ENCODE measurements at places on chromosomes 1 and 21.
A peak's percentile ranks its signal among the peaks of the same experiment; 100 is the strongest.

GRCh38 chr1:186595969-186596368 lies 84.3 kb downstream of the PTGS2 start:
- no peak for DNase-seq

DNA sequence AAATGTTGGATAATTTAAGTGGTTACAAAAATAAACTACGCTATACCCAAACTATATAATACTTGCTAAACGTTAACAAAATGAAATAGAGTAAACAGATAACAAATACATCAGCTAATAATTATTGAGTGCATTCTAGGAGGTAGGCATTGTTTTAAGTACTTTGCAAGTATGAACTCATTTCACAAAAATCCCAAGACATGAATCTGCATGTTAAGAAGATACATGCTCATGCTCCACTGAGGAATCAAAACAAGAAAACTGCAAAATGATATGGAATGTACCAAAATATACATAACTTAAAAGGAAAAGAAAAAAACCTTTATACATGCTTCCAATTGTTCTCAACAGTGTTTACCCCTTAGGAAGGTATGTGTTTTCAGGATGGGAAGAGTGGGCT lies 2.5 kb downstream of the FRRS1 start:
- DNase-seq: no peak

GRCh38 chr1:203280061-203280460 lies 25.3 kb upstream of the BTG2 start:
- peak; percentile 12 for DNase-seq

GRCh38 chr1:117013309-117013858 lies 11.8 kb downstream of the CD101 start:
- DNase-seq: peak; percentile 44

DNA sequence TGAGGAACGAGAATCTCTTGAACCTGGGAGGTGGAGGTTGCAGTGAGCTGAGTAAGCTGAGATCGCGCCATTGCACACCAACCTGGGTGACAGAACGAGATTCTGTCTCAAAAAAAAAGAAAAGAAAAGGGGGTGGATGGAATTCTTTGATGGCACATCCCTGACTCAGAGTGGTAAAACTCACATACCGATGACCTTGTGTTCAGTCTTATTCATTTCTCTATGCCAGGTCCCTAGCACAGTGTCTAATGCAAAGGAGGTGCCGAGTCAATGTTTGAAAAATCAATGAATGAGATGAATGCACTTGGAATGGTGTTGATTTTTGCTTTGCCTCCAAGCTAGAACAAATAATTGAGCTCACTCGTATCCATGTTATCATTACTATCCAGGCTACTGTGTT lies 18.5 kb upstream of the FAM20B start:
- DNase-seq: no peak

DNA sequence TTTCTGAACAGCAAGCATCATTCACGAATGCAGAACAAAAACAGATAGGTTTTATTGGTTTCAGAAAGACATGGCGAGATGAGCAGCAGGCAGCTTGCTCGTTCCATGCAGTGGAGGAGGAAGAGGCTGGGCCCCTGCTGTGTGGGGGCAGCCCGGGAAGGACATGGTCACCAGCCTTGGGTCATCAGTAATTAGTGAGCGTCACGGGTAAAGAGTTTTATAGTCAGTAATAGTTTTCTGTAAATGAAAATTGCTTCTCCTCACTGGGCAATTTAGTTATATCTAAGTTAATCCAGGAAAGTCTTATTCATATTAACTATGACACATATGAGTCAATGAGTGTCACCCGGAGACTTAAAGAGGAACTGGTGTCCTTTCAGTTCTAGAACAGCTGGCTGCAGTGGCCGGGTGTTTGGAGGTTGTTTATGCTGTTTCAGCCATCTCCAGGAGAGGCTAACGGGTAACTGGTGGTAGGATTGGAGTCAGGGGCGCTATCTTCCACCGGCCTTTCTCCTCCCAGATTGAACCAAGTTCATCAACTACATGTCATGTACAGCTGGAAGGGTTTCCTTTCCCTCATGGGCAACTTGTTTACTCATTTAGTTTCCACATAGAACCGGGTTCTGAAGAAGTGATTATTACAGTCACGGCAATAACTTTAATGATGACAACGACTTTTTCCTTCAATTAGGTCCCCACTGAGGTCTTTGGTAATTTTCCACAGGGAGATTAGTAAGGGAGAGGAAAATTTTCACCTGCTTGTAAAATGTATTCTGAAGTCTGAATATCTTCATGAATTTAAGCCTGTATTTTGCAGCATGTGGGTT lies 34.6 kb upstream of the SLC45A1 start:
- no peak for DNase-seq

DNA sequence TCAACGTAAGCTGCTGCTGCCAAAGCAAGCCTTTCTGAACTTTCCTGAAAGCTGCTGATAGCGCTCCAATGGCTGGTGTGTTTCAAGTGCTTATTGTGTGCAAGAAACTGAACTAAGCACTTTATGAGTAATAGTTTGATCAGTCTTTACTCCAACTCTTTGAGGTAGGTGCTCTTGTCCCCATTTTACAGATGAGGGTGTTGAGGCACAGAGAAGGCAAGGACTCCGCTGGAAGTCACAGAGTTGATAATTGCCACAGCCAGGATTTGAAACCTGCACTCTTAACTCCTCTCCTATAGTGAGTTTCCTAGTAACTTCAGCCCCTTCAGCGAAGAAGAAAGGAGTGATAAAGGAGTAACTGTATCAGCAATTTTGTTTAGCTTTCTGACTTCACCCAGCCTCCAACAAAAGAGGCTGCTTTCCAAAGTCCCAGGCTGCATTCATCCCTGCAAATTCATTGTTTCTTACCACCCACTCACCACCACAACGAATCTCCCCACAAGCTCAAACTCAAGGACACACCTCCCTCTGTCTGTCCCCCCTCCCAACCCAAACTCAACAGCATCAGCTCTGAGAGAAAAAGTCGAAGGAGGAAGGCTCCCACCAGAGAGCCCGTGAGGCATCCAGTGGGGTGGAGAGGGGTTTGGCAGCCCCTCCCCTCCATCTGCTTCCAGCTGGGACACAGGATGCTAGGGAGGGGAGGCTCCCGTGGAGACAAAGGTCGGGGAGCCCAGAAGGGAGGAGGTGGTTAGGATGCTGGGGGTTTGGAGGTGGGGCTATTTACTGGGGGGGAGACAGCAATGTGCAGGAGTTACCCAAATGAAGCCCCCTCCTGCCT lies 139.6 kb downstream of the NAV1 start:
- DNase-seq: no peak

DNA sequence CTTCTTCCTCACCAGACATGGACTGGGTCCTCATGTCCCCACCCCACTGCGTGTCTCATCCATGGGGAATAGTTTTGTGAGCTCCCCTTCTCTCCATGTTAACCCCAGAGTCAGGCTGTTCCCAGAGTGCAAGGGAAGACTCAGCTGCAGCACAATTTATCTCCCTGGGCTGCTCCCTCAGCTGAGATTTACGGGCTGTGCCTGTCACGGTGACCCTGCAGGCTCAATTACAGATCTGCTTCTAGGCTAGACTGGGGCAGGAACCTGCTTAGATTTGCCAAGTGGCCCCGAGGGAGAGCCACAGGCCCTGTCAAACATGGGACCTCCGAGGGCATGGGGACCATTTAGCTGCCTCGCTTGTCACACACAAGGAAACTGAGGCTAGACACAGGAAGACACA lies 37.8 kb downstream of the CDCP2 start:
- no peak for DNase-seq

DNA sequence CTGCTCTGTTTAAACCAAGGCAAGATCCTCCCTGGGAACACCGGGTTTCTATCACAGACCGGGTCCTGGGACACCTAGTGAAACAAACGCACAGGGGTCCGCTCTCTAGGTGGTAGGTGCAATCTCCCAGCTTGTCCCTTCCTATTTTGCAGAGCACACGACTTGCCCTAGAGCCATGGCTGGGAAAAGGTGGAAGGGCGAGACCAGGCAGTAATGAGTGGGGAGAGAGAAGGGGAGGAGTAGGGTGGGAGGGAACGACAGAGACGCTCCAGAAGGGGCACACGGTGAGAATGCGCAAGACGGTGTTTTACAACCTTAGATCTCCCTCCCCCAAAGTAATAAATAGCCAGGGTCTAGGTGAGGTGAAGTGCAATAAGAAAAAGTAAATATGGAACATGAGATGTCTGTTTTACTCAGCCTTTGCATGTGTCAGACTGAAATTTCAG lies 9.3 kb upstream of the ARHGAP29 start:
- DNase-seq: no peak

DNA sequence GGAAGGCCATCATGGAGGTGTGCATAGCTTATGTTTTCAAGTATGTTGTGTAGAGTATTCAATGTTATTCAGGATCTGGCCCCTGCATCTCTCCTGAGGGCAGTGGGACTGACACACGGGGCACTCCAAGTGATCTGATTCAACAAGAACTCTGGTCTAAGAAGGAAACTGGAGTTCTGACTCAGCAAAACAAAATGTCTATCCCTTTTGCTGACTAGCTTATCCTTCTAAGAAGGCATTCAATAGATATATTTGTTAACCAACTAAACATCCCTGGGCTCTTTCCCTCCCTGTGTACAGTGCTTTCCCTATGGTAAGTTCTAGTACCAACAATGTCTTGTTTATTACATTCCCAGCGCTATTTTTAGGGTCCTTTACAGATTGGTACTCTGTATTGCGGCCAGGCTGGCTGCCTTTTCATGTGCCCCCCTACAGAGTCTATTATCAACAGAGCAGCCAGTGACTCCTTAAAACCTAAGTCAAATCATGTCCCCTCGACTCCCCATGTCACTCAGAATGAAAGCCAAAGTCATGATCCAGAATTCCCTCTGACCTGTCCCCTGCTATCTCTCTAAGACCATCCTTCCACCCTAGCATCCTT lies 304.9 kb downstream of the KCNH1 start:
- DNase-seq: no peak

- no peak for DNase-seq
Measured at GRCh38 chr1:98870959-98871903, 133.4 kb downstream of the PLPPR5 start.

- no peak for DNase-seq
Measured at GRCh38 chr21:44405091-44405947, 50.0 kb upstream of the LRRC3 start.

- DNase-seq: no peak
Measured at GRCh38 chr1:199010933-199011332, 372.1 kb downstream of the PTPRC start.

DNA sequence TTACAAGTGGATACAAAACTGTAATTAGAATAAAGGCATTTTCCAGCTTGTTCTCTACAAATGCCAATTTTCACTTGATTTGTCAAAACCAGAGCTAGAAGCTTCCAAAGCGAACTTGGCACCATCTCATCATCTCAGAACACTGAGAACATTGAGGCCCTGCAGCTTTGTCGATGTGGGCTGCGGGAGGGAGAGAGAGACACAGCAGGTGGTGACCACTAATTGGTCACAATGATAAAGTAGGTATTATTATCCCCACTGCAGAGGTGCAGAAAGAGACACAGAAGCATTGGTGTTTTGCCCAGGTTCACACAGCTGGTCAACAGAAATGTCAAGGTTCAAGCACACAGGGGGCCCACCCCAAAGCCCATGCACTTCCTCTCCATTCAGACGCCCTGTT lies 72.2 kb upstream of the KRTAP19-8 start:
- no peak for DNase-seq

DNA sequence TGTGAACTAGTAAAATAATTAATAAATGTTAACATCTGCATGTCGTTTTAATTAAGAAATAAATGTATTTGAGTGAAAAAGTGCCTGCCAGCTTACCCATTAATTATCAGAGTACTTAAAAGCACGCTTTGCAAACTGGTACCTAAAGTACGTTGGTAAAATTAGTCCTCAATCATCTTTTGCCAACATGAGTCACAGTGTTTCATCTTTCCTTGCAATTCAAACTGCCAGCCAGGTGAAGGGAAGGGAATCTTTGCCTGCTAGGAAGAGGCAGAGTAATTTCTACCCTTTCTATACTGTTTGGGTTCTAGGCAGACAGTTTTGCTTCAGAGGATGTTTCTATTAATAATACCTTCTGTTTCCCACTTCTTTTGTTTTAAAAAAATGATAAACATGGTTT lies 57.2 kb upstream of the CNIH3 start:
- no peak for DNase-seq

Measured in breast epithelium (tissue), 4 donors.